CD4-positive, alpha-beta T cell treated with Interleukin-4 for 1 hour (primary cell): ENCODE measurements at places on chromosomes 6 and 20.

GRCh38 chr6:52964318-52964717 lies 30.8 kb downstream of the GSTA4 start:
- DNase-seq = no peak

- no peak for DNase-seq
Measured at GRCh38 chr20:44955270-44955669, 4.9 kb downstream of the TOMM34 start.

DNA sequence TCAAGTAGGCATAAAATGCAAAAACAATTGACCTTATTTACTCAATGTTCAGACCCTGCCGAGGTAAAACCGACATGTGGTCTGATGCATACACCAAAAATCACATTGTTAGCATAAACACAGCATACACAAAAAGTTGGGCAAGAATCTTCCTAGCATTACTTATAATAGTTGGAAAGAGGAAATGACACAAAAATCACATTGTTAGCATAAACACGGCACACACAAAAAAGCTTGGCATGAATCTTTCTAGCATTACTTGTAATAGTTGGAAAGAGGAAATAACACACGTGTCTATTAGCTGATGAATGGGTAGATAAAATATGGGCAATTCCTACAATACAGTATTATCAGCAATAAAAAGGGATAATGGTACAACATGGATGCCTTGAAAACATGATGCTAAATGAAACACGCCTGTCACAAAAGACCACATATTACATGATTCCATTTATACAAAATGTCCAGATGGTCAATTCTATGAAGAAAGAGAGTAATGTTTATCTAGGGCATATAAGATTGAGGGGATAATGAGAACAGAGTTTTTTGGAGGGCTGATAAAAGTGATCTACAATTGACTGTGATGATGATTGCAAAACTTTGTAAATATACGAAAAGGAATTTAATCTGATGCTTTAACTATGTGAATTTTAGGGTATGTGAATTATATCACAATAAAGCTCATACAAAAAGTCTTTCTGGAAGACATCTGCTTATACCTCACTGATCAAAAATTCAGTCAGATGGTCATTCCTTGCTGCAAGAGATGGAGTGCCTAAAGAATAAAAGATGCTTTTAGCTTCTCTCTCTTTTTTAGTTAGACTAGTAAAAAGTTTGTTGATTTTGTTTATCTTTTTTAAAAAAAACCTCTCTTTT lies 1019.5 kb upstream of the CITED2 start:
- DNase-seq = no peak

GRCh38 chr6:155174576-155175211 lies 89.1 kb upstream of the CLDN20 start:
- peak; percentile 64 for DNase-seq

DNA sequence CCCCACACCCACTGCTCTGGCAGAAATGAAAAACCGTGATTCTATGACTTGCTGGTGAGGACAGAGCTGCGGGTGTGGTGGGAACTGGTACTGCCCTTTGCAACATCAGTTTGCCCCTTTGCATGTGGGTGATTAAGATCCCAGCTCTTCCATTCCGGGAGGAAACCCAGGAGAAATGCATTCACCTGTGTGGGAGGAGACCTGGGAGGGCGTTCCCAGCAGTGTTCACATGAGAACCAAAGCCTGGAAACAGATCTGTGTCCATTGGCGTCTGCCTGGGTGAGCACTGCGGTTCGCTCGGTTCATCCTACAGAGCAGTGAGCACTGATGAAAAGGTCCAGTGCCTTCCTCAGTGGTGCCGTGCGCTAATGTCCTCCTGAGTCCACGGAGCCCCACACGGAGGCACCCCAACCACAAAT lies 89.7 kb downstream of the SMOC2 start:
- no peak for DNase-seq

DNA sequence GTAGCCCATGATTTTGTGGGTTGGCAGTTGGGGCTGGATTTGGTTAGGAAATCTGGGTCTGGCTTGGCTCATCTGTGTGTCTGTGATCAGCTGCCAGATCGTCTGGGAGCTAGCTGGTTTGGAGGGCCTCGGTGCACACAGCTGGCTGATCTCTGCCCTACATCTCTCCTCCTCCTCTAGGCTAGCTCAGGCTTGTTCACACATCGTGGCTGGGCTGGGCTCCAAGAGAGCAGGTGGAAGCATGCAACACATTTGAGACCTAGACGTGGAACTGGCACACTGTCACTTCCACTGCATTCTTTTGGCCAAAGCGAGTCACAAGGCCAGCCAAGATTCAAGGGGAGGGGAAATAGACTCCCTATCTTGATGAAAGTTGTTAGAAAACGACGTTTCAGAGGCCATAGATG lies 15.9 kb downstream of the NDUFAF5 start:
- DNase-seq = no peak

GRCh38 chr6:32484614-32484998 lies 44.9 kb downstream of the HLA-DRA start:
- no peak for DNase-seq

- DNase-seq = no peak
Measured at GRCh38 chr6:154539593-154540269, 29.2 kb upstream of the CNKSR3 start.

GRCh38 chr20:22954661-22955060 lies 80.5 kb upstream of the SSTR4 start:
- DNase-seq = no peak

DNA sequence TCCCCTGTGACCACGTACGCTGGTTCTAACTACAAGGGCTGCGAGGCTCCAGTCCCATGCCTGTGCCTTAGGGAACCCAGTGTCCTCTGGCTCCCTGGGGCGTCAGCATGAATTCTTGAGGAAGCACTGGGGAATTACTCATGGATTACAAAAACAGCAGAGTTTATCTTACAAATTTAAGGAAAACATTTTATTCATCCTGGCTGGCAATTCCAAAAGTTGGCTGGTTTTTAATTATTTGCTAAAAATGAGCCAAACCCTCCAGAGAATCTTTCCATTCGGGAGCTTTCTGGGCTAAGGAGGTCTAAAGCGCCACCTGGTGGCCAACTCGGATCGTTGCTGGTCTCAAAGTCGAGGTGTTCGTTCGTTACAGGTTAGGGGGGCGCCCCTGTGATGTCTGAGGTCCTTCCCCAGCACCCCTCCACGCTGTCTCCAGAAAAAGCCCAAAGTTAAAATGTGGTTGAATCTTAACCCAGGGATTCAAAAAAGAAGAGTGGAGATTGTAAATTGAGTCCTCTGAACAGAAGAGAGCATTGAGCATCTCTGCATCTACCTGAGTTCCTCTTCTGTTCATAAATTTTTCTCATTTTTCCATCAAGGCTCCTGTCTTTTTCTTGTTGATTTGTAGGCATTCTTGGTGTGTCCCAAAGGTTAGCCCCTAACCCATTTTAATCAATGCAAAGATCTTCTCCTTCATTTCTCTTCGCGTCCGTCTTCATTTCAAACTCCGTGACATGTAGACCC lies 99.4 kb downstream of the BFSP1 start:
- DNase-seq = peak; percentile 14
